Stimulated activated CD4-positive, alpha-beta T cell treated with anti-CD3 and anti-CD28 coated beads, Interleukin-12 subunit alpha, Interleukin-12 subunit beta, amount 100 ng/mL, for 24 hours (primary cell): ENCODE measurements at places on chromosomes 1 and 21.

- no peak for DNase-seq
Measured at GRCh38 chr1:151635479-151636072, 23.7 kb downstream of the SNX27 start.

- no peak for DNase-seq
Measured at GRCh38 chr1:170316270-170316669, 170.5 kb downstream of the NTMT2 start.

DNA sequence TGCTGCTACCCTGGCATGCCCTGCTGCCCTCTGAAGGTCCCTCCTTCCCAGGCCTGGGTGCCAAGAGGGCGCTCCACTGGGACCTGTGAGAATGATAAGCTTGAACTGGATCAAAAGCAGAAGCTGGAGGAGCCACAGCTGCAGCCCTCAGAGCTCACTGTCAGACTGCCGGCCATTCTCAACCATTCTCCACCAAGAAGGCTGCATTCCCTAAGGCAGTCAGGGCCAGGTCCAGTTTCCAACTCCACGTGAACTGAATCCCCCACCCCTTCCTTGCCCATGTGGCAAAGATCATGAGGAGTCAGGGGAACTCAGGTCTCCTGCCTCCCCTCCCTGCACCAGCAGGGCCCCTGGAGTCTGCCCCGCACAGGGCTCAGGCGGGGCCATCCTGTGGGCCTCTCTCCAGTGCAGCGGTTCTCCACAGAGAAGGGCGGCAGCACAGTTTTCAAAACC lies 19.5 kb downstream of the SLC1A7 start:
- no peak for DNase-seq

- DNase-seq, result no peak
Measured at GRCh38 chr1:206912445-206913095, 9.2 kb downstream of the FCMR start.

DNA sequence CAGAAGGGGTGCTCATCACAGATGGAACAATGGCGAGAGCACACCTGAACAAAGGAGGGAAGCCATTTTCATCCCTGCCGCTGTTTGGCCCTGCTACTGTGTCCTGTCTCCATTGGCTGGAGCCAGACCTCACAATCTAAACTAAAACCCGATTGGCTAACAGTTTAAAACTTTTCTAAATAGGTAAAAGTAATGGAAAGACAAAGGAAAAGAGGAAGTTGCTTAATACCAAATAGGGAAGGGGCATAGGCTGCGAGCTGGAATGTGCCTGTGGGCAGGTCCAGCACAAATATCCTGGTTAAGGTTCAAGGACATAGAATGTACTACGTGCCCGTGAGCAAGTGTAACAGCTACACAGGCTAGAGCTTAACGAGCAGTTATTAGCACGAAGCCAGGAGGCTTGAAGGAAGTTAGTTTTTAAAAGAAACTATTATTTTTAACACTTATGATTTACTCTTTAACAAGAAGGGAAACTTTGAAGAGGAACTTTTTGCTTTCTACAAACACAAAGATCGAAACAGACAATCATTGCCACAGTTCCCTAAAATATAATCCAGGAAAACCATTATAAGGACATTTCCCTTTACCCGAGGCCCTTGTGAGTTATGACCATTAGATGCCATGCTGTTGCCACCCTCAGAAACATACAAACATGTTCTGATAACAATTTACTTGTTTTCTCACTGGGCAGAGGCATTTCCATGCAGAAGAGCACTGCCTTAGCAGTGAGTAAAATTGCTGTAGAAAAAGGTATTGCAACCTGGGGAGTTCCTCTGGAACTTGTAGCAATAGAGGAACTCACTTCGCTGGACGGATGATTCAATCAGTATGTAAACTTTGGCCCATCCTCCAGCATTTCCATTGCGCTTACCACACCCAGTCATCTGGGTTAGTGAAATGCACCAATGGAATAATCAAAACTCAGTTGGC lies 4.8 kb upstream of the PTTG1IP start:
- DNase-seq, result no peak

GRCh38 chr21:44969066-44969670 lies 29.3 kb downstream of the SLX9 start:
- DNase-seq, result no peak

DNA sequence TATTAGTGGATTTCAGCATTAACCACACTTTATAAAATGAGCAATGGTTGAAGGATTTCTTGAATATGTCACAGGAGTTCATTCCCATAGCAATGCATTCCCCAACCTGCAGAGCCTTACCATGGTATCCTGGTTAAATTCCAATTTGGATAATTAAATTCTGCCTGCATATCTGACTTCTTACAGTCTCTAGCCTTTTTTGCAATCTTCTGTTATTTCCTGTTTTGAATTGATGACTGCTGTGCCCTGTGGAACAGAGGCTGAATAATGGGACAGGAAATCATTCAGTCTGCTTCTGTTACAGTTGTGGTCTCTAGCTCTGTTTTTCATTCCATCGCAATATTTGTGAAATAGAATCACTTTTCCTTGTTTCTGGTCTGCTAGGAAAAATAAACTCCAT lies 1823.9 kb downstream of the PLA2G4A start:
- no peak for DNase-seq

DNA sequence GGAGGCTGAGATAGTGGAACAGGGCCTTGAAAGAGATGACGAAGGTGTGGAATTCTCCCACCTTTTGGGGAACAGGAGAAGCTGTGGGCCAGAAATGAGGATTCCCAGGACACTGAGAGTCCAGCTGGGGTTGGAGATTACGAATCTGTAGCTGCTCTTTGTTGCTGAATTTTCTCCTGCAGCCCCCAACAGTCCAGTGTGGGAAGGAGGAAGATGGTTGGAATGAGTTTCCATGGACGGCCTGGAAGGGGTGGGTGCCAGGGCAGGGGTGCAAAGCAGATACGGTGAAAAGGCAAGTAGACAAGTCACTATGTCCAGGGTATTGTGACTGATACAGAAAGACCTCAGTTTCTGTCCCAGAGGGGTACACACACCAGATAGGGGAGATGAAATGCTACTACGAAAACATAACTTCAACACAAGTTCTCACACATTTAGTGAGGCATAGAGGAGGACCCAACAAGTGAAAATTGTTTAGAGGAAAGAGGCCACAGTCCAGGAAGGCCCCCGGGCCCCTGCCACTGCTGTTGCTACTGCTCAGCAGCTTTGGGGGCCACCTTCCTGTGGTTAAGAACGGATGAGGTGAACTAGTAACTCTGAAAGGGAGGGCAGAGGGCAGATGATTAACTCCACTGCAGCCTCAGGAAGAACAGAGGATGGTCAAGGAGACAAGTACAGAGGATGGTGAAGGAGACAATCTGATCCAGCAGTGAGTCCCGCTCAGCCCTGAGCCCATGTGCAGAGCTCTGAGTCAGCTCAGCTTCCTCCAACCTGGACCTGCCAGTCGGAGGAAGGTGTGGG lies 7.3 kb downstream of the CD244 start:
- DNase-seq, result no peak

DNA sequence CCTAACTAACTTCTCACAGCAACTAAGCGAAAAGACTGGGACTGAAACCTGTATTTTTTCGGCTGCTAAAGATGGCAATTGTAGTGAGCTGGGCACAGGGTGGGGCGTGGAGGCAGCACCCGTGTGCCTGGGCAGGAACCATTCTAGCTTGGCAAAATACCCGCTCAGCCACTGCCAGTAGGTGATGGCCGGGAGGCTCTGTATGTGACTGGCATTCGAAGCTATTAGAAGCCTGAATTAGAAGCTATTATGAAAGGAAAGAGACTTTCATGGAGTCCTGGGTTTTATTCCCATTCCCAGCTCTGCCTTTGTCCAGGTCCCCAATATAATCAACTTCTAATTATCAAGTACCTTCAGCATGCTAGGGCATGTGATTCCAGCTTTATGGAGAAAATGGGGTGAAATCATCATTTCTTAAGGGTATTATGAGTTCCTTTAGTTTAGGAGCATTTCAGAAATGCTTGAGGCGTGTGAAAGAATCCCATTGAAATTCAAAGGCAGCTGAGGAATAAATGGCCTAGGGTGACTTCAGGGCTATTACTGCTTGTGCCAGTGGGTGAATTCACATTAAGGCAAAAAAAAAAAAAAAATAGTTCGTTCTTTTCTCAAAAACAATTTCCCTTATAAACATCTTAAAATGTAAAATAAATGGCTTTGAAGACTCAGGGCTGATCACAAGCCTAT lies 125.6 kb downstream of the KCNN3 start:
- DNase-seq, result no peak

- DNase-seq, result no peak
Measured at GRCh38 chr1:234869182-234870019, 259.2 kb downstream of the TOMM20 start.

GRCh38 chr1:183300395-183300794 lies 114.3 kb downstream of the LAMC2 start:
- DNase-seq, result no peak

- DNase-seq, result no peak
Measured at GRCh38 chr1:54624466-54625464, 1.4 kb upstream of the FAM151A start.

DNA sequence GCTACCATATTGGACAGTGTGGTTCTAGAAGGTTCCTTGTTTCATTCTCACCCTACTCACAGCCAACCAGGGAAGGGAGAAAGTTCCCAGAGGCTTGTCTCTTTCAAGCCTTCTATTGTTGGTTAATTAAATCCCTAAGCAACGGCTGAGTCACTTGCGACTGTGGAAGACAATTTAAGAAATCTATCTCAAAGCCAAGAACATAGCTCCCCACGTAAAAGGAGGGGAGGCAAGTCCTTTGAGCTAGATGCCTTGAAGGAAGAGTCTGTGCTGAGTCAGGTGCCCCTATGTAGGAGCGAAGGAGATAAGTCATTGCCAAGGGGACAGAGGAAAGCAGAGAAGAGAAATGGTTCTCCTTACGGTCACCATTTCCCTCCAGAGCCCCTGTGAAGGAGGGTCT lies 79.4 kb upstream of the PPP2R5A start:
- DNase-seq, result no peak

GRCh38 chr1:54253480-54253879 lies 53.5 kb downstream of the MRPL37 start:
- DNase-seq, result no peak

DNA sequence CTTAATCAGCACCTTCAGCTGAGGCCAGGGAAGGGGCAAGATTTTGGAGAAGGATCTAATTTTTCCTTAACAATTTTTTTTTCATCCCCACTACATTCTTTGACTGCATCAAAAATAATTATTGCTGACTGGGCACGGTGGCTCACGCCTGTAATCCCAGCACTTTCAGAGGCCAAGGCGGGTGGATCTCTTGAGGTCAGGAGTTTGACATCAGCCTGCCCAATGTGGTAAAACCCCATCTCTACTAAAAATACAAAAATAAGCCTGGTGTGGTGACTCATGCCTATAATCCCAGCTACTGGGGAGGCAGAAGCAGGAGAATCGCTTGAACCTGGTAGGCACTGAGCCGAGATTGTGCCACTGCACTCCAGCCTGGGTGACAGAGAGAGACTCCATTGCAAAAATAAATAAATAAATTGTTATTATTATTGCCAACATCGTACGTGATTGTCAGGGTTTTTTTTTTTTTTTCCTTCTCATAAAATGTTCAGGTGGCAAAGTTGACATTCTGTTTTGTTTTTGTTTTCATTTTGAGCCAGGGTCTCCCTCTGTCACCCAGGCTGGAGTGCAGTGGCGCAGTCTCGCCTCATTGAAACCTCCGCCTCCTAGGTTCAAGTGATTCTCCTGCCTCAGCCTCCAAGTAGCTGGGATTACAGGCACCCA lies 37.3 kb upstream of the MORC3 start:
- DNase-seq, result no peak

DNA sequence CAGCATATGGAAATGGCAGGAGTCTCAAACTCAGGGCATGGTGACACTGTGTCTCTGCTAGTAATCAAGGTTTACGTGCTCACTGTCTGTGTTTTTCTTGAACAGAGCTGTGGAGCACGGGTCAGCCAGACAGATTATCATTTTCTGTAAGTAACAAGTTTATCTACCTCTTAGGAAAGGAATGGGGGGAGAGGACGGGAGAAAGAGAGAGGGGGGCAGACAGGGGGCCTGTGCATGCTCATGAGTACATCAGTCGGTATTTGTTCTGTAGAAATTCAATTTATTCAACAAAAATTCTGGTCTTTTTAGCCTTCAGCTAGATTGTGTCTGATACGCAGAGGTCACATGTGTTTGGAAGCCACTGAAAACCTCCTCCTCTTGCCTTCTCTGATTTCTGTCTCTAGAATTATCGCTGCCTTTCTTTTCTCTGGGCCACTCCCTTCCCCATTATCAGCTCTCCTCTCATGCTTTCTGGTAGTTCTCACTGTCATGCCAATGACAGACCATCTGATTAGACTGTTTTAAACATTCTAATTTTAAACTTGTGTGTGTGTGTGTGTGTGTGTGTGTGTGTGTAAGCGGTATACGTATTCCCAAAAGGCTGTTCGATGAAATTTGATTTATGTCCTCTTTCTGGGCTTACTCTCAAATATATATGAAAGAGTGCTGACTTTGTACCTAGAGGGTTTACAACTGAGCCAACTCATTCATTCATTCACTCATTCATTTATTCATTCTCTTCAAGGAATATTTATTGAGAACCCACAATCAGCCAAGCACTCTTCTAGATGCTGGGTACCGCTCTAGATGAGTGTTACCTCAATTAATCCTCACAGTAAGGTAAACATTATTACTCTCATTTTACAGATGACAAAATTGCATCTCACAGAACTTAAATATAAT lies 636.9 kb downstream of the KIF26B start:
- DNase-seq, result no peak

- DNase-seq, result no peak
Measured at GRCh38 chr21:45850181-45850580, 131.4 kb upstream of the COL6A1 start.
